ENCODE measurements at places on chromosomes 12 and 14.

DNA sequence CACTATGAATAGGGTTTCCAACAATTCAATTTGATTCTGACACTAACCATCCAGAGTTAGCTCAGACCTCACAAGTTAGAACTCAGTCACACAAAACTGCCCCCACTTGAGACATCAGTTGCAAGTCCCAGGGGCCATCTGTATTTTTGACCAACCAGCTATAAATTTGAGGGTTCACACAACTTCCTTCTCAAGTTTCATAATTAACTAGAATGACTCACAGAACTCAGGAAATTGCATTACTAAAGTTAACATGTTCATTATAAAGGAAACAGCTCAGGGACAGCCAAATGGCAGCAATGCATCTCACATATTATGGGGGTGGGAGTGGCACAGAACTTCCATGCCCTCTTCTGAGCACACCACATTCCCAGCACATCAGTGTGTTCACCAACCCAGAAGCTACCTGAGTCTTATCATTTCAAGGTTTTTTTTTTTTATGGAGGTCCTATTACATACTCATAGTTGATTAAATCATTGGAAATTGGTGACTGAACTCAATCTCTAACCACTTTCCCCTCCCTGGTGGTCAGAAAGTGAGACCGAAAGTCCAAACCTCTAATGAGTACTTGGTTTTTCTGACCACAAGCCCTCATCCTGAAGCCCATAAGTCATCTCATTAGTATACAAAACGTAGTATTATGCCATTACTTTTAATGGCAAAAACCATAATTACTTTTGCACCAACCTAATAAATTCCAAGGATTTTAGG, 1721.5 kb upstream of the SEL1L start:
- no peak for DNase-seq

- no peak for DNase-seq
Observed at GRCh38 chr12:31923063-31923412, 36.2 kb upstream of the RESF1 start.

DNA sequence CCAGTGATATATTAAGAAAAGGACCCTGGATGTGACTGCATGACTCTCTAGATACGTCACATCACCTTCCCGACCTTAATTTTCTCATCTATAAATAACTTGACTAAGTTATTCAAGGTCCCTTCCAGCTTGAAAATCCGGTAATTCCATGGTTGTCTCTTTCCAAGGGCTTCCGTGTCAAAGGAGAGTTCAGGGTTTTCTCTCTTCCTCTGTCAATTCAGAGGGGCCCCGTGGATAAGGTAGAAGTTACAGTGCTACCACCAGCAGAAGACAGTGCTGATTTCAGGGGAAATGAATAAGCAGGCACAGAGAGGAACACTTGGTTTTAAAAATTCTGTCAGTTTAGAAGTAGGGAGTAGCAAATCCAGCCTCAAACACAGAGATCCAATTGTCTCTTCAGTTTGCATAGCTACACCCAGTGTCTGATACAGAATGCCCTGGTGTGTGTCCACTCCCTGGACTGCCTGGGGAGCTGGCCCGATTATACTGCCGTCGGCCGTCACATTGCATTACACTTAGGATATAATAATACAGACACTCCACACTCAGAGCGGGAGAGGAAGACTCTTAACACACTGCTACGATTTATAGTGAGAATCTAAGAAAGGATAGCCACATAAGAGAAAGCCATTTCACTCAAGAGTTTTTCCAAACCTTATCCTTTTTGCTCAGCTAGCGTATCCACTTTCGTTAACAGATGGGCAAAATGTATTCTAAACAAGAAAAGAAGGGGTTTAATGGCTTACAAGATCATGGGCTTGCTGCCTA, 54.7 kb upstream of the GTF2A1 start:
- DNase-seq, result no peak

- no peak for DNase-seq
Observed at GRCh38 chr14:82878951-82879350, 1345.3 kb upstream of the SEL1L start.

DNA sequence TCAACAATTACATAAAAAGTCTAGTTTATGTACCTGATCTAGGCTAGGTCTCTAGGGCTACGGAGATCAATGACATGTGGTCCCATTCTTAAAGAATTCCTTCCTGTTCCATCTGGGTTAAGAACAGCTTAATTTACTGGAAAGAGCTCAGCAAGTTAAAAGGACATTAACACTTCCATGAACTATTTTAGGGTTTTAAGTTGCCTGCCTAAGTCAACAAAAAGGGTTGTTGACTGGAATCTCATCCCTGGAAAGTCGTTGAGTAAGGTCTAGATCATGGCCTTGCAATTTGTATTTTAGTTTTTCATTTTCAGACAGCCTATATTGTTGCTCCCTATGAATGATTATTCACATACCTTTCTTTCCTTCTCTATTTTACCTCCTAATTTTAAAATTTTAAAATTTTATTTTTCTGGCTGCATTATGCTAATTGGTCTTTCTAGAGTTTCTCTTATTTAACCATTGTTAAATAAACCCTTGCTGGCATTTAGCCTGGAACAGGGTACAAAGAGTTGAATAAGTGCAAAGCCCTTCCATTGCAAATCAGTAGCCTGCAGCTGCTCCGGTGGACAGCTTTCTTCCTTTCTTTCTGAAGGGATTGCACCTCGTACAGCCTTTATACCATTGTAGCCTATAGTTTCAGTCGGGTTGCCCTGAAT, 66.3 kb downstream of the VRK1 start:
- DNase-seq, result no peak

- no peak for DNase-seq
Observed at GRCh38 chr14:81829447-81829846, 295.8 kb upstream of the SEL1L start.

DNA sequence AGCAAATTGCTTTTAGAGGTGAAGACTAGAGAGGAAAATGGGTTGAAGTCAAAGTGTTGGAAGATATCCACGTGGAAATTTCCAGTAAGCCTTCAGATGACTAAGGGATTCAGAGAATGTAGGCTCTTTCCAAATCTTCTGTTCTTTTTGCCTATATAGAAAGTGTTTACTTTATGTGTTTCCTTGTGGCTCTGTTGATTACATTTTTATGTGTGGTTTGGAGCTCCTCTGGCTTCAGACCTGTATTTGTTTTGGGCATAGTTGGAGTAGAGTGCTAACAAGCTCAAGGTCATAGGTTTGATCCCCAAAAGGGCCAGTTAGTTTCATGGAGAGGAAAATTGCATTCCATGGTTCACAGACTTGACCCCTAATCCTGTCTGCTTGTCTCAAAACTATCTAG, 91.9 kb downstream of the IGF1 start:
- no peak for DNase-seq

- no peak for DNase-seq
Observed at GRCh38 chr14:99065551-99065950, 206.4 kb downstream of the BCL11B start.

DNA sequence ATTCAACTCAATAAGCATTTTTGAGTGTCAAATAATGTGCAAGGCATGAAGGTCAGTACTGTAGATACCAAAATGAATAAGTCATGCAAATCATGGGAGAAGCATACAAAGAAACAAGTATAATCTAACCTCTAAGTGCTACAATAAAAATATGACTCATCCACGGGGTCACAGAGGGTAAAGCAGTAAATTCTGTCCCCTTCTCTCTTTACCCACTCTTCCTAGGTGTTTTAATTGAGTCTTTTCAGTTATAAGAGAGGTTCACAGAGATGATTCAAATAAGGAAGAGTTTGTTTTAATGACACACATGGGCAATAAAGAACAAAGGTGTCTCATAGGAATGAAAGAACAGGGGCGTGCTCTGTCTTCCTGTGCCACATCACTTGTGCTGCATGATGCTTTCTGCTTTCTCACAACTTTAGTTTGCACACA, 71.5 kb upstream of the DAAM1 start:
- DNase-seq, result no peak

DNA sequence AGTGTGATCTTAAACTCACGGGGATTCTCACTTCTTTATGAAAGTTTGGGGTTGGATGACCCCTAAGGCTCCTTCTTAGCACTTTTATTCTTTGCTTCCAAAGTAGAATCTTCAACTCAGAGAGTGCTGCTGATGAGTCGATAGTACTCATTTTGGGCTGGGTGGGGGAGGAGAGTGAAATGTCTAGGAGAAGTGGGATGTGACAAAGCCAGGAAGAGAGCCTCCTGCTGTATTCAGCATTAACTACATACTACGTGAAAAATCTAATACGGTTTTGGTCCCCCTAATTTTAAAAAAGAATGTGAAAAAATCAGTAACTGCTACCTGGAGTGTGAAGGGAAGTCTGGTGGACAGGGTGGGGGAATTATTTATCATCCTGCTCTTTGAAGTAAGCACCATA, 148.3 kb downstream of the SAMD4A start:
- DNase-seq, result no peak

DNA sequence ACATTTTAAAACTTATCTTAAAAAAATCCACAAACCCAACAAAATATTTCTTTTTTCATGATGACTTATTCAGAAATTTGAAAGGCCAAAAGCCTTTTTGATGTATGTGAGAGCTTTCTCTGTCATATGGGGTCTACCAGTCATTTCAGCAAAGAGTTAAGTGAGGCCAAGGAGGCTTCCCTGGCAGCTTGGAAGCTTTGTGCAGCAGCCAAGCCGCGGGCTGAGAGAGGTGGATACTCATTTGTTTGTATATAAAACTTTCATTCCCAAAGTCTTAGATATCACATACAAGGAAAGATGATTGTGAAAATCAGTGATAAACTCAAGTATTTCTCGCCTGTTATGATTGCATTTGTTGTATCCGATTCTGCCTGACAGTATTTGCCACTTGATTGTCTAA, 48.5 kb upstream of the RNU6-8 start:
- DNase-seq, result no peak

- DNase-seq, result no peak
Observed at GRCh38 chr12:58413794-58414193, 472.4 kb downstream of the ATP23 start.

- DNase-seq, result peak; percentile 35
Observed at GRCh38 chr14:96592591-96593386, 90.6 kb downstream of the PAPOLA start.

DNA sequence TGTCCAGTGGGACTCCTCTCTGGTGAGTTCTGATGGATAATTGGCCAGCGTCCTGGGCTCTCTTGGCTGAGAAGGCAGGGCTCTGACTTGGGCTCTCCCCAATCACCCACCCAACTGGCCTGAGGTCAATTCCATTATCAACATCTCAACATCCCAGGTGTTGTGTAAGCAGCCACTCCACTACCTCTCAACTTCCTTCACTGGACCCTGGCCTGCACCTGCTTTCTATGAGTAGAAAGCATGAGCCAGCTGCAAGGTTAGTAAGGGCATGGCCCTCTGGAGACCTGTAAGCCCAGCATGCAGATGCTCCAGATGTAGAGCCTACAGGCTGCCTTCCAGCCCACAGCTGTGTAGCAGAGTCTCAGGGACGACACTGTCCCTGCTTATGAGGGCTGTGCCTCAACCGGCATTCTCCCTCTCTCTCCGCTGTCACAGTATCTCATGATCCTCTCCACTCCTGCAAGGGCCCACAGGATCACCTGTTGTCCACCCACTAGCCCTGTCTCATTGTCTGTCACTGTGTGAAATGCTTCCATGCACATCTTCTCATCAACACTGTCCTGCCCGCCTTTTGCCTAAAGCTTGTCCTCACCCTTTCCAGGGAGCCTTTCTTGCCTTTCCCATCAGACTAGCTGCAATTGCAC, 5.4 kb upstream of the KRT81 start:
- no peak for DNase-seq

- no peak for DNase-seq
Observed at GRCh38 chr12:98045395-98045794, 470.0 kb upstream of the TMPO start.

- DNase-seq, result no peak
Observed at GRCh38 chr14:103625356-103626095, 3.5 kb upstream of the KLC1 start.

GRCh38 chr12:131832321-131833231, 4.4 kb downstream of the MMP17 start:
- no peak for DNase-seq

DNA sequence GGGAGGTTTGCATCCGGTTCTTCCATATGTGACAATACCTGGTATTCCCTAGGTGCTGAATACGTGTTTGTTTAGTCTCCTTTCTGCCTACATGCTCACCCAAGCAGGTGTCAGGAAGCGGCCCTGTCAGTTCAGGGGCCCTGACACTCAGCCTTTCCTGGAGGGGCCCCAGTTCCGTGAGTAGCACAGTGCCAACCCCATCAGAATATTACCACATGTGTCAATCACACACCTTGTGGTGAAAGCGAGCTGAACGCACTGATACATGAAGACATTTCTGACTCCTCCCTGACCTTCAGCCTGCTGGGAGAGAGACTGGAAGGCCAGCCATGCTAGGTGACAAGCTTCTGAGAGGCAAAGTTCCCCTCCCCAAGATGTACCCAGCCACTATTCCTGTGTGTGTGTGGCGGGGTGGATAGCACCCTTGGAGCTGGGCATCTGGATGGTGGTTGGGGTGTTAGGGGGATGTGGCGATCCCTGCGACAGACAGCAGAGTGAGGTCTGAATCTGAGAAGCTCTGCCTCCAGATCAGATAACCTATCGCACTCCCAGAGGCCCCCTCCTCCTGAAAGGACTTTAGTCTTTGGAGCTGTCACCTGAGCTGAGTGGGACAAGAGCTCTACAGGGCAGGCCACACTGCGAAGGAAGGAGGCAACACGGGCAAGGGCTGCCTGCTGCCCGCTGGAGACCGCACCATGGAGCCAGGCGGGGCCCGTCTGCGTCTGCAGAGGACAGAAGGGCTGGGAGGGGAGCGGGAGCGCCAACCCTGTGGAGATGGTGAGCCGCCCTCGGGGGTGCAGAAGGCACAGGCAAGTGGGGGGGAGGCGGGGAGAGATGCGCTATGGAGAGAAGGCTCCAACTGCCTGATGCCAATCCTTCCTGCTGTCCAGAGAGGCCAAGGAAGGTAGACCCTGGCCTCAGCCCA, at the start of gene SOAT2:
Gene SOAT2 (plus strand): TSS at position 604 of the 925 bp plus-strand sequence. CDS start 92 bp downstream, at position 696.
- no peak for DNase-seq

GRCh38 chr14:67674480-67675218, at the start of gene VTI1B:
Gene VTI1B, minus strand, starts transcription at chr14:67674632. Its CDS starts 143 bp downstream, at chr14:67674489.
- DNase-seq, result peak; percentile 58

DNA sequence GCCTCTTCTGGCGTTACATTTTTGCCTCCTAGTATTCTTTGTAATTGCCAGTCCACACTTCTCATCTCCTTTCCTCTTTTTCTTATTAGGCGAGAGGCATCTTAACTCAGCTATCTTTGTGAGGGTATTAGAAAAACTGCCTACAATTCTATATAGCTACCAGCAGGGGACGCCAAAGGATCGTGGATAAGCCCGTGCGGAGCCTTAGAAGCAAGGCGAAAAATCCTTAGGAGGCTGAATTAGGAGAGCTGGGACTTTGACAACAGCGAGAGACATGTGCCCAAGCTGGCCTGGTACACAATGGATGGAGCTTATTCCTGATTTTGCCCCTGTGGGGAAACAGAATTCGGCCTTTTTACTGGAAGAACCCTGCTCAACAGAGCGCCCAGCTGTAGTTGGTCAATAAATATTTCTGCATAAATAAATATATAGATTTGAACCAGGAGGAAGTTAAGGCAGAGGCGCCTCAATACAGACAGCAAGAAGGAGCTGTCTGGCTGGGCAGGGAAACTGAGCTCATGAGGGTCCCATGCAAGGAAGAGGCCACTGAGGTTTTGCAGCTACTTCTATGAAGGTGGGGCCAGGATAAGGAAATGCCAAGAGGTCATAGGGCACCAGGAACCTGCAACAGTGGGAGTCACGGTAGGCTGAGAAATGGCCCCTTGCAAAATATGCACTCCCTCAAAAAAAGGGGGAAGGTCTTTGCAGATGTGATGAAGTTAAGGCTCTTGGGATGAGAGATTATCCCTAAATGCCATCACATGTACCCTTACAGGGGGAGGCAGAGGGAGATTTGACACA, 14.6 kb upstream of the RBM19 start:
- DNase-seq, result no peak
